SK-N-DZ (cell line): ENCODE measurements at places on chromosomes 5 and 9.

DNA sequence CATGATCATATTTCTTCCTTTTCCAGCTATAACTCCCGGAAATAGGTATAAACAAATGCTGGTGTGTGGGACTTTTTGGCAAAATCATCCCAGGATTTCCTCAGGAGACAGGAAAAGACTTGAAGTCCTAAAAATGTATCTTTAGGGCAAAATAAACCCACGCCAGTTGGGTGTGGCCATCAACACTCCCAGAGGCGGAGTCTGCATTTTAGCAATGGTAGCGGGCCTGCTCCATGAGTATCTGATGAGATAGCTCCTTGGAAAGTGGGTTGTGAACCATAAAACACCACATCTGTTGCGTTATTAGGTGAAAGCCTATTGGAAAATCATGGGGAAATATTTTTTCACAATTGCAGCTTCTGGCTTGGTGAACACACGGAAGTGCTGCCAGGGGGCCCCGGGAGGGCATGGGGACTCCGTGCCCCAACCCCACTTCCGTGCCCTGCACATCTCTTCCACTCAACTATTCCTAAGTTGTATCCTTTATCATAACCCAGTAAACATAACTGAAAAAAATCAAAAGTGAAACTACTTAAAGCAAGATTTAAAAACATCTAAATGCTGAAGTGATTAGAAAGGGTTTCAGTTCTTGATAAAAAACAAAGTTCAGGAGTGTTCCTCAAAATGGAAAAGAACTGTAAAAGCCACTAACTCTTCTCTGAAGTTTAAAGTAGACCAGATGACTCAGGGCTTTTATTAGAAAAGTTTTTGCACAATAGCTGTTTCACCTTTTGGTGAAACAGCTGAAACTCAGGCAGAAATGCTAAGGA is 111.2 kb downstream of the LRRC70 start:
- DNase-seq, result no peak

DNA sequence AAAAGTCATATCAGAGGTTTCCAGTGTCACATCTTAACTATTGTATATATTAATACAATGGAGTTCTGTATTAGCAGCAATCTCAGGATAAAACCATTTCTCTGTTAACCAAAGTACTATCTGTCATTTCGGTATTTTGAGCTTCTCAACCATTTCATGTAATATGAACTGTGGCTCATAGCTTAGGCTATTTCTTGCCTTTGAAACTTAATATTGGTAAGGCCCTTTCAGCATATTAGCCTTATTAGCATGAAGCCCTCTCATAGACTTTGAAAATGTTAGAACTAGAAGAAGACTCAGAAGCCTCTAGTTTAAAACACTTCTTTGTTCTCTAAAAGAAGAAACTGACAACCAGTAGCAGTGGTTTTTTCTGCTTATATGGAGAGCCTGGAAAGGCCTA is 731 bp downstream of the CAVIN4 start:
- no peak for DNase-seq

- DNase-seq, result no peak
These were observed 14.7 kb downstream of the COL15A1 start for GRCh38 chr9:98958271-98958984.

- DNase-seq, result no peak
These were observed 92.5 kb downstream of the PPIC start for GRCh38 chr5:122944051-122944450.

GRCh38 chr9:3956081-3956671 is 343.7 kb downstream of the GLIS3 start:
- DNase-seq, result no peak

DNA sequence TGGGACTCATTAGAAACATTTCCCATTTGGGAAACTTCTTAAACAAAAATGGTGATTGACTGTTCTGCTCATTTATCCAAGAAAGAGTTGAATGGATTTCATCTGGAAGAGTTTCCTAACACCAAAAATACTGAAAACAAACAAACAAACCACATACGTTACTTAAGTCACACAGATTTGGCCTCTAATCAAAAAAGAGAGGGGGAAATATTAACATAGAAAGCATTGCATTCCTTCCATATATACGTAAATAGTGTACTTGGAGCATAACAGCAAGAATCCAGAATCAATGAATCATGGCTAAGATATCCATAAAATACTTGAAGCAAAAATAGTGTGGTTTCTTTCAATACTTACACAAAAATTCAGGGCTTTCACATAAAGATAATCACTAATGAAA is 189.8 kb upstream of the MAP3K1 start:
- DNase-seq, result no peak

DNA sequence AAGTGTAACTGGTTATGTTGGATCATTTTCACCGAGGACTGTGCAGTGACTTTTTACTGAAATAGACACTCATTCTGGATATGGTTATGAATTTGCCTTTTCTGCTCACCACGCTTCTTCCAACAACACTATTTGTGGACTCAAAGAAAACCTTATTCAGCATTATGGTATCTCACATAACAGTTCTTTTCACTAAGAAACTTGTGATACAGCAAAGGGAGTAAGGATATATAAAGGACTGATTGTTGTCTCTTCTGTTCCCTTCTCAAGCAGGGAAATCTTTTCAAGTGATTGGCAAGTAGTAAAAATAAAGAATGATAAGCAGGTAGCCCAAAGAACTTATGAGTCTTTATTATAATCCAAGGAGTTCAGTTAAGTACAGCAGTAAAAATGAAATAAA is 131.5 kb upstream of the SV2C start:
- DNase-seq, result no peak

GRCh38 chr5:33367416-33367815 is 73.3 kb upstream of the TARS1 start:
- DNase-seq, result no peak
